Panc1 (cell line): ENCODE measurements at places on chromosomes 1 and 21. TPM values are rescaled to one million over a fixed set of nuclear protein-coding genes. Genes with fewer than 3 reads are reported as not detected.

The MINDY1 gene
- total RNA-seq: 15.8 TPM

The FAM72A gene
- total RNA-seq: 29.2 TPM

The CAPN9 gene
- total RNA-seq: not detected

The IL19 gene
- total RNA-seq: not detected

The CYYR1 gene
- total RNA-seq: not detected

The GBP2 gene
- 3.0 TPM for total RNA-seq

The ANKRD65 gene
- 1.9 TPM for total RNA-seq

The TFAP2E gene
- 3.2 TPM for total RNA-seq

The GBP6 gene
- not detected for total RNA-seq

The OR2G6 gene
- not detected for total RNA-seq

The CD101 gene
- not detected for total RNA-seq

The LRRC39 gene
- 0.26 TPM for total RNA-seq

The FCAMR gene
- not detected for total RNA-seq

The TMPRSS15 gene
- not detected for total RNA-seq

The STUM gene
- total RNA-seq: 0.03 TPM

The RGS1 gene
- total RNA-seq: not detected

The GPR25 gene
- total RNA-seq: not detected

The OR2L2 gene
- total RNA-seq: not detected
